ENCODE measurements at places on chromosomes 11 and 22. TPM values are rescaled to one million over a fixed set of nuclear protein-coding genes. Genes with fewer than 3 reads are reported as not detected.

The TRIM6 gene
- 0.89 TPM for total RNA-seq

The SPON1 gene
- total RNA-seq, result 1.0 TPM

- no peaks in the 10 kb centered on the region for H3K4me1 ChIP-seq
- H3K36me3 ChIP-seq, result no peaks in the 10 kb centered on the region
- H3K4me3 ChIP-seq, result no peak overlapping the region
Observed at GRCh38 chr11:36007127-36007655, 63.3 kb downstream of the LDLRAD3 start.

DNA sequence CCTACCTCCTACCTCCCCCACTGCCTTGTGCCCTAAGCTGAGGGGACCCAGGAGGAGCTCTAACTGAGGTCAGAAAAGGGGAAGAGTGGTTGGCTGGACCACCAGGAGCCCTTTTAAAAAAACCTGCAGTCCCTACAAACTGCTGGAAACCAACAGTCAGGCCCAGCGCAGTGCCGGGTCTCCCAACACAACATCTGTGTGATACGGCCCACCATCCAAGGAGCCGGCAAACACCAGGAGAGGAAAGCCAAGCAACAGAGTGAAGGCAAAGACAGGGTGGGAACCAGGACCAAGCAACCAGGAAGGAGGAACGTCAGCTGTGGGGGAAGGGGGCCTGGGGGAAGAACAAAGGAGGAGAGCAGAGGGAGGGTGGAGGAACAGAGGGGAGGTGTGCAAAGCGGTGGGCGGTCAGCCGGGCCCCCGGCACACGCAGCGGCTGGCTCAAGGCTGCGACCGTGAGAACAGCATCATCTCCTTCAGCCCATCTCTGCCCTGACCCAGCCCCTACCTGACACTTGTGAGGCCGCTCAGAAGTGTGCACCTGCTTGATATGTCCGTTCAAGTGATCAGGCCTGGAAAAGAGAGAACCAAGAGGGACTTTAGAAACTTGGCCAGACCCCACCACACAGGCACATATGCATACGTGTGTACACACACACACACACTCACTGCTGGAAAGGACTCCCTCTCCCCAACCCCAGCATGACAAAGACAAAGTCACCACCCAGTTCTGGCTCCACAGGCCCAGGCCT, 3.6 kb downstream of the PATZ1 start:
- peak overlapping the region; percentile 95 for H3K27ac ChIP-seq
- H3K27me3 ChIP-seq, result no peaks in the 10 kb centered on the region
- H3K36me3 ChIP-seq, result peaks cover 56% of the 10 kb centered on the region
- peaks cover 54% of the 10 kb centered on the region for H3K4me1 ChIP-seq

DNA sequence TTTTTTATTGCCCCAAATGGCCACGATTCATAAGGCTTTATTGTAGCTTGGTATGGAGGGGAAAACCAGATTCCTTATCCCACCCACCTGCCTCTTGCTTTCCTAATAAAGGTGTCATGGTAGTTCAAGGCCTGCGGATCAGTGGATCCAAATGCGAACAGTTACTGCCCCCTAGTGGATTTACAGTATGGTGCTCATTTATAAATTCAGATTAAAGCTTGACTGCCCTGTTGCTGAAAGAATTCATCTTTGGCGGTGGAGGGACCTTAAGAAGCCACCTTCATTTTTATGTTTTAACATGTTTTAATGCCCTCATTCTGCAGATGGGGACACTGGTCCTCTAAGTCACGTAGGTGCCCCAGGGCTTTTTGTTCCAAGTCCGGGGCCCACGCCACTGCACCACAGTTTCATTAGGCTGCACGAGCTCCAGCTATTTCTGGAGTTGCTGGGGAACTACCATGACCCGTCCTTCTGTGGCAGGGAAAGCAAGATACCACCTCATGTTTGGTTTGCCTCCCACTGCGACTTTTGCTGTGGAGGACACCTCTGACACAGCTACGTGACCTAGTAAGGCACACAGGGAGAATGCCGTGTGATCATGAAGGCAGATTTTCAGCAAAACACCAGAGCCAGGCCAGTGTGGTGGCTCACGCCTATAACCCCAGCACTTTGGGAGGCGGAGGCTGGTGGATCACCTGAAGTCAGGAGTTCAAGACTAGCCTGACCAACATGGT, 15.6 kb upstream of the INCENP start:
- no peak overlapping the region for H3K27ac ChIP-seq
- no peaks in the 10 kb centered on the region for H3K36me3 ChIP-seq
- peaks cover 14% of the 10 kb centered on the region for H3K4me1 ChIP-seq
- DNase-seq, result no peak
- H3K27me3 ChIP-seq, result no peaks in the 10 kb centered on the region
- no peak overlapping the region for H3K4me3 ChIP-seq

DNA sequence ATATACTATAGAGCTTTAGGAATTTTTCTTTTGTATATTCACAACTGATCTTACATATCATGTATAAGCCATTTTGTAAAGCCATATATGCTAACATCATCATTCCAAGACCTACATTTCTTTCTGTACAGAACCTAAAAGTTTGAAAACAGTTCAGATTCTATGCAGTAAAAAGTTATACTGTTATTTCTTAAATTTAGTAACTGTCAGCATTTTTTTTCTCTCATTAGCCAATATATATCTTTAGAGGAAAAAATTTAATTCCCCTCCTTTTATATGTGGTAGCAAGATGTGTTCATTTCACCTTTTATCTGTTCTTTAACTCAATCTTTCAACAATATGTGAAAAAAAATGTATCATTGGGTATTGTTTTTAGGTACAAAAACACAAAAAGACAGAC, 120.4 kb upstream of the TP53AIP1 start:
- DNase-seq, result no peak
- no peaks in the 10 kb centered on the region for H3K4me1 ChIP-seq

DNA sequence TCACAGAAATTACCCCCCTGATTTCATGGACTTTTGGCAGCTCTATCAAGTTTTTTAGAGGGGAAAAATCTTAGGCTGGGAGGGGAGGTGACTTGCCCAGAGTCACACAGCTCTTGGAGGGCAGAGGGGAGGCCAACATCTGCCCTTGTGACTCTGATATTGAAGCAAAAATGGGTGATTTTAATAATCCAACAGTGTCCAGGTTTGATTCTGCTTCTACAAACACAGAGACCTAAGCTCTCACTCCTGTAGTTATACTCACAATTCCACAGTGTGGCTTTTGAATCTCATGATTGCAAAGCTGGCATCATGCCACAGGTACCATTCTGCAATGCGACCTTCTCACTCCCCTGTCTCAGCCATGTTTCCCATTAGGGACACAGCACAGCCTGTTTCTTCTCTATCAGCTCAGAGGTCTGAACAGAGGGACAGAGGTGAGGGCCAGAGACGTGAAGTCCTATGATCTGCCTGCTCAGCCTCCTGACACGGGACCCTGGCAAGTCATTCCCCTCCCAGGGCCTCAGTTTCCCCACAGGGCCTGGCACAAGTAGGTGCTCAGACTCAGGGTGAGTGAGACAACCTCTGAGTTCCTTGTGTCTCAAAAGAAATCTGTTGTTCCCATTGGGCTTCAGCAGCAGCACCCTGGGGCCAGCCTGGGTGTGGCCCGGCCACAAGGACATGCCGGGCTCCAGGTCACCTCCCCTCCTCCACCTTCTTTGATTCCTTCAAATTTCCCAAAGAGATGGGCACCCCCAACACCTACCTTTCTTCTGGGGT, 766 bp downstream of the APOL2 start:
- peaks cover 53% of the 10 kb centered on the region for H3K4me1 ChIP-seq
- H3K36me3 ChIP-seq, result peaks cover 52% of the 10 kb centered on the region
- H3K27ac ChIP-seq, result peak overlapping the region; percentile 97
- H3K4me3 ChIP-seq, result peak overlapping the region; percentile 86
- no peaks in the 10 kb centered on the region for H3K27me3 ChIP-seq

GRCh38 chr11:86201371-86201884, 43.1 kb upstream of the EED start:
- H3K27me3 ChIP-seq, result no peaks in the 10 kb centered on the region
- peaks cover 4% of the 10 kb centered on the region for H3K4me1 ChIP-seq
- H3K36me3 ChIP-seq, result no peaks in the 10 kb centered on the region
- H3K27ac ChIP-seq, result no peak overlapping the region
- no peak overlapping the region for H3K4me3 ChIP-seq

All from activated naive CD8-positive, alpha-beta T cell treated with anti-CD3 and anti-CD28 coated beads for 36 hours (primary cell).